GM04503 (cell line): ENCODE measurements at places on chromosomes 7 and 10.

DNA sequence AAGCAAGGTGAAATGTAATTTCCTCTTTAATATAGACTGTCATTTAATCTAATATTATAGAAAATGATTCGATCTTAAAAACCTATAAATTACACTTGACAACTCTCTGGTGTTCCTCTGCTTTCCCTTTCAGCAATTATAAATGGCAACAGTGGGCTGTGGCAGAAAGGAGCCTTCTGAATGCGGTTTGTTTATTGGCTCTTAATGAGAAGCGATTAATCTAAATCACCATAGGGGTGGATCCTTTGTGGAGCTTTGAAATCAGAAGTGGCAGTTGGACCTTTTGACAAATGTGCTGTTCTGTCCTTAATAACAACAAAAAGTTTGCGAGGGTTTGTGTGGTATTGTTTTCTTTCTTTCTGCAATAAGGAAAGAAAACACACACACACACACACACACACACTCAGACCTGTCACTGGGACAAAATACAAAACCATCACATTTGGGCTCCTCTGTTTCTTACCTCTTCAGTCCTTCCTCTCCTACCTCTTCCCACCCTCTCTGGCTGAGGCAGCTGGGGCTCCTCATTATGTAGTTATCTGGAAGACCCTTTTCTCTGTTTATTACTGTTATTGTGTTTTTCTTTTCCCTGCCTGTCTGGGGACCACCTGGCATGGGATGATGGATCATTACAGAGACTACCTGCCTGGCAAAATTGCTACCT is 316.2 kb downstream of the SORCS3 start:
- DNase-seq = no peak

- no peak for DNase-seq
These were observed 55.7 kb upstream of the GPR22 start for GRCh38 chr7:107414198-107414597.

DNA sequence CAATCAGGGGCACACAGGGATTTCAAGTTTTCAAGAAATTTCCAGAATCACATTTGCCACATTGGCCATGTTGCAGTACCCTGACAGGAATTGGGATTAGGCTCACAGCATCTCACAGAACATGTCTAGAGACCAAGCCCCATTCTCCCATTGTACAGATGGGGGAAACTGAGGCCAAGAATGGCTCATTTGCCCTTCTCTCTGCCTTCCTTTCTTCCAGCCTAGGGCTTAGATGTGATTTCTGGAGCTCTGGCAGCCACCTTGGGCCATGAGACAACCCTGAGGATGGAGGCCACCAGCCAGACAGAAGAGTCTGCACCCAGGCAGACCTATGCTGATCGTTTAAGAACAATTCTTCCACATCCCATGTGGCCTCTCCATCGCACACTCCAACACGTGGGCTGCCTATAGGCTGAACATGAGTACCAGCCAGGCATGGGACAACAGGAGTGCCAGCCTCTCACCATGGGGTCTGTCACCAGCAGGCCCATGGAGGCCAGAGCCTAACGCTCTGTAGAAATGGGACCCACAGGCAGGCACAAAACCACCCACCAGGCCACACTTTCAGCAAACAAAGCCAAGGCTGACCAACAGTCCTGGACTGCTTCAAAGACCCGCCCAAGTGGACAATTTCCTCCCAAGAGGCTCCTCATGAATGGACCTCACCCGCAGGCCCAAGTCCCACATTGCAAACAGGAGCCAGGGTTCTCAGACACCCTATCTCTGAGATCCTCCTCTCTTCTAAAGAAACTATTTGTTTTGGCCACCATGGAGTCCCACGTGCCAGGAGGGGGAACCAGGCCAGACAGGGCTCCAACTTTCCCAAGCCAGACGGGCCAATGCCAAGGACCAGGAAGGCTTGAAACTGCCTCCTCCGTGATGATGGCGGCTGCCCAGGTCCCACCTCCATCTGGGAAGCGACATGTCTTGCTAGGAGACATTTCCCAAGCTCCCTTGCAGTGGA is 20.7 kb downstream of the PDGFA start:
- no peak for DNase-seq

DNA sequence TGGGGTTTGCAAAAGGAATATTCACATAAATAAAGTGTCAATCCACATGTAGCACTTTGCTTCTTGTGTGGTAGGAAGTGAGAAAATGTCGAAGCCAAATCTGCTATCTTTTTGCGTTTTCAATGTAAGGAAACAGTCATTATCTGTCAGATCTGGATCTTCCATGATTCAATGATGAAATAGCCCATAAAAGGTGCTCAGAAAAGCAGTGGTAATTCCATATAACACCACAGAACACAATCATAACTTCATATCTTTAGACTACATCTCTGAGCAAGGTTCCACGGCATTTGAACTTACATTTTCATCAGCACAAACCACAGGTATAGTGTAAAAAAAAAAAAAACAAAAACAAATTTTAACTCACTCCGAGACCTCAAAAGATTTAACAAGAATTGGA is 39.9 kb upstream of the EGR2 start:
- no peak for DNase-seq

DNA sequence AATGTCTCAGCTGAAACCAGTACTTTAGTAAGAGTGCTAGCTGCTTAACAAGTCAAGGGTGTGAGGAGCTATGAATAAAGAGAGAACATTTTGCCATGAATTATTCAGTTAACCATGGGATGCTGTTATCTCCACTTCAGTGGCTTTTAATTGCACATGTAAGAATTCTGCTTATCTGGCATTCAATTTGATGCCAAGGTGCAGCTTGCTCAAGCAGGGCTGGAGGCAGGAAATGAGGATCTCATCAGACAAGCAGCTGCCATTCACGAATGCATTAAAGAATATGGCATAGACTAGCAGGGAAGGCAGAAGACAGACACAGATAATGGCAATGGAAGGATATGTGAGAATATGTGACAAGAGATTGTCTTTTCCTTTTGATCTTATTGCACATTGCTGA is 697.8 kb downstream of the NRG3 start:
- no peak for DNase-seq

DNA sequence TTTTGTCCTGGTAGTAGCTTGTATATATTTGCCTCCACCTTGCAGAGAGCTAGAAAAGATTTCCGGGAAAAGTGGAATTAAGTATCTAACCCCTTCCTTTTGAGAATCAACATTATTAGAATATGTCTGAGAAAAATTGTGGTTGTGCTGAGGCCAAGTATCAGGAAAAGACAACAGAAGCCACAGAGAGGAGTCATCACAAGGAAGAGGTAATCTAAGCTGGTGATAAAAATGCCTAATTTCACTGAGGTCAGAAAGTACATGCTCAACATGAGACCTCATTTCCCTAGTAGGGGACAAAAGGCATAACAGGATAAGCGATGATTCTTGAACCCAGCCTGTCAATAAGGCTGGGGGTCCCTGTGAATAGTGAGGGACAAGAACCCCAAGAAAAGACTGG is 97.0 kb upstream of the PDE1C start:
- DNase-seq = no peak

DNA sequence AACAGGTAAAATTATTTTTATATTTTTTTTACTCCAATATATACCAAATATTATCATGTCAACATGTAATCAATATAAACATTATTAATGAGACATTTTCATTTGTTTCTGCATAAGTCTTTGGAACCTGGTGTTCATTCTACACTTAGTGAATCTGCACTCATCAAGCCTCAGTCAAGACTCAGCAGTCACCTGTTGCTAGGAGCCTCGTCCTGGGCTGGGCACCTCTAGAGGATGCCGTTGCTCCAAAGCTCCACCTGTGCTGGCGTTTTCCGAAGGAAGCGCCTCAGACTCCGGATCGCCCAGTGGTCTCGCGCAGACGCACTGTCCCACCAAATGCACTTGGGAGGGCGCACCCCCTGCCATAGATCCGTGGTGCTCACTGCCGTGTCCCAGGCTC is 604.7 kb upstream of the MKI67 start:
- DNase-seq = no peak

- no peak for DNase-seq
These were observed 104.5 kb downstream of the SRI start for GRCh38 chr7:88115258-88115796.

DNA sequence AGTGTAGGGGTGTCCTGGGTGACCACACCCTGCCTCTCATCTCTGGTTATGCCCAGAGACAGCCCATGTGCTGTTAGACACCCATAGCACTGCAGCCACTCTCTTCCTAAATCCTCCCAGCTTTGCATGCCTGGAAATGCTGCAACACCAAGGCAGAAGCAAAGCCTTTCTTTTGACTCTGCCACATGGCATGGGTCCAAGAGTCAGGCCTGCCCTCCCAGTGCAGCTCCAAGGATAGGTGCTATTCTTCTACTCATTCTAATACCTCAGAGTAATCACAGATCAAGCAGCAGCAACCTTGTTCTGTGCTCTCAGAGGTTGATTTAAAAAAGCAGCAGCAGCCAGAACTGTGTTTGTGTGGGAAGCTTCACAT is 23.4 kb downstream of the FRMPD2 start:
- DNase-seq = no peak

DNA sequence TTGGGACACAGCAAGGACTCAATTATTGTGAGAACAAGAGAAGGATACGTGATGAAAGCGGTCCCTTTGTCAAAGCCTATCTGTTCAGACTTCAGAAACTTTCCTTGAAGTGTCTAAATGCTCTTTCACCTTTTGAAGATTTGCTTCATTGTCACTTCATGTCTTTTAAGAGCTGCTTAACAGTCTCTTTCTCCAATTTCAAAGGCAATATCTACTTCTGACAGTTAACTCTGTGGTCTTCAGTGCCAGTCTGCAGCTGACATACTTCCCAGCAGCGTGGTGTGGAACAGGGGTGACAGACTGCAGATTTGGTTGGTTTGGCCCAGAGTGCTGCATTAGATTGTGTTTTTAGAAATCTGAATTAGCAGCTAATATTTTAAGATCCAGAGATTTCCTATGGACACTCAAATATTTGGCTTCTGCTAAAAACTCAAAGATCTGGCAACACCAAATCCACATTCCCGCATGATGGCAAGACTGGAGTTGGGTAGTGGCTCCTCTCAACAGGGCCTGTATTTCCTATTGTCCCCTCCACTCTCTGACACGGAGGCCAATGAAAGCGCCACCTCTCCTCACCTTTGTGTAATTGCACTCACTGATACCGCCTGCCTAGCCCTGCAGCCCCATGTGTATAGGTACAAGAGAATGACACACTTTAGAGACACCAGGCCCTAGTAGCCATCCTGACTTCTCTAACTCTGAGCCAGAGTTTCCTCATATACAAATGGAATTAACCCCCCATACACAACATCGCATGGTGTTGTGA is 11.5 kb downstream of the SCRN1 start:
- no peak for DNase-seq

- no peak for DNase-seq
These were observed 230.1 kb downstream of the CALN1 start for GRCh38 chr7:72182036-72182435.

DNA sequence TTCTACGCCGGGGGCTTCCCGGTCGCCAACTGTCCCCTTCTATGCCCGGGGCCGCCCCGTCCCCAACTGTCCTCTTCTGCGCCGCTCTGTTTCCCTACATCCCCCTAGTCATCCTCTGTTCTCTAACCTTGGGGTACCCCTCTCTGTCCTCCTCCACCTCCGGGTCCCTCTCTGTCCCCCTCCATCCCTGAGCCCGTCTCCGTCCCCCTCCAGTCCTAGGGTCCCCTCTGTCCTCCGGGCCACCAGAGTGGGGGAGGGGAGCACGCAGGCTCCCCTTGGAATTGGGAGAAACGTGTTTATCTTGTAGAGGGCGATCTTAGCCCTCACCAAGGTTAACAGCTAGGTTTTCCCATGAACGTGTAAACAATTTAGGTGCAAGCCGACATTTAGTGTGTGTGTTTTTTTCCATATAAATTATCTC is 852 bp upstream of the KLF6 start:
- no peak for DNase-seq

DNA sequence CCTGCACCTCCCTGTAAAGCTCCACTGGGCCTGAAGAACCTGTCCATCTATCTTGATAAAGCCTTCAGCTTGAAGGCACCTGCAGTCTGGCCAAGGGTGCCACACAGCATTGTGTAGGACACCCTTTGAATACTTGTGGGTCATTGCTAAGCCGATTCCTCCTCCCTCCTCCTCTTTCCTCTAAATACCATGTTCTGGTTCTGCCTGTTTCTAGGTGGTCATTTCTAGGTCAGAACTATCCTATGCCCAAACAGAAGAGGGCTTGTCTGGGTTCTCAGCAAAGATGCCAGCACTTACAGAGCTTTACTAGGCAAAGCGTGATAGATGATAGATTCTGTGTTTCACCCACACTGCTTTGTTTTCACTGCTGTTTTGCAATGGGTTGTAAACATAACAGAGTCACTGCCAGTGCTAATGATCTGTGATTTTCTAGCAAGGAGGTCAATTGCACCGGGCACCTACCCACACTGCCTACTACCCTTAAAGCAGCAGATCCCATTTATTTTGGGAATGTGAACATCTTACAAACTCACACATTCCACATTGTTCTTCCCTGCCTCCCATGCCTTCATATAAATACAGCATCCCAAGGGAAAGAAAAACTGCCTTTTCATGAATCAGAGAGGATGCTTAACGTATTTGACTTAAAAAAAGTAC is 279.1 kb upstream of the PITRM1 start:
- peak; percentile 42 for DNase-seq

DNA sequence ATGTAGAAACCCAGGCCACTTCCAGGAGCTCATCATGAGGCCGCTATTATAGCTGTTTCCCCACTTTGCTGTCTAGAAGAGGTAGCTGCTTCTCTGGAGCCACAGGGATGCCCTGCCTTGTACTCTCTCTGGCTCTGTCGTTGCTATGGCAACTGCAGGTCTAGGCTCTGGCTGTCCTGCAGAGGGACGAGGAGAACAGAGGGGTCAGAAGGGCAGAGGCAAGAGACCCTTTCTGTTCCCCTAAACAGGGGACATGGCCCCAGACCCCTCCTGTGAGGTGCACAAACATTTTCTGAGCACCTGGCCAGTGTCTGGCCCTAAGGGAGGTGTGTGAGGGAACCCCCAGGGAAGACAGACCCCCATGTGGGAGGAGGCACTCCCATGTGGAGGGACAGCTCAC is 31.4 kb downstream of the ITPRIP start:
- no peak for DNase-seq

DNA sequence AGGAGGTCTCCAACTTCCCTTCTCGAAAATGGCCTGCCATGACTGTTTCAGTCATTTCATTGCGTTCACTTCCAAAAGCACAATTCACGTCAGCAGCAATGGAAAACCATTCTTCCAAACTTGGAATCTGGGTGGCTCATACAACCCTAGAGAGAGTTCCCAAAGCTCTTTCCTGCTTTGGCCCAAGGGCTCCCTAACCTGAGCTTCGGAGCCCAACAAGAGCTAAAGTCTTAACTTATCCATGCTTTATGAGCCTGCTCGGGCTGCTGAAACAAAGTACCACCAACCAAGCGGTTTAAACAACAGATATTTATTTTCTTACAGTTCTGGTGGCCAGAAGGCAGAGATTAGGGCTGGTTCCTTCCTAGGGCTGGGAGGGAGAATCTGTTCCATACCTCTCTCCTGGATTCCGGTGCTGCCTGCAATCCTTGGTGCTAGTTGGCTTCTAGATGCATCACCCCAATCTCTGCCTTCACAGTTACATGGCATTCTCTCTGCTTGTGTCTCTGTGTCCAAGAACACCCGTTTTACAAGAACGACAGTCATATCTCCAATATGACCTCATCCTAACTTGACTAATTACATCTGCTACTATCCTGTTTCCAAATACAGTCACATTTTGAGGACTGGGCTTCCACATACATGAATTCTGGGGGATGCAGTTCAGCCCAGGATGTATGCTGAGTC is 33.5 kb downstream of the CAMK2B start:
- no peak for DNase-seq
